ENCODE measurements at places on chromosomes 7 and 10.

DNA sequence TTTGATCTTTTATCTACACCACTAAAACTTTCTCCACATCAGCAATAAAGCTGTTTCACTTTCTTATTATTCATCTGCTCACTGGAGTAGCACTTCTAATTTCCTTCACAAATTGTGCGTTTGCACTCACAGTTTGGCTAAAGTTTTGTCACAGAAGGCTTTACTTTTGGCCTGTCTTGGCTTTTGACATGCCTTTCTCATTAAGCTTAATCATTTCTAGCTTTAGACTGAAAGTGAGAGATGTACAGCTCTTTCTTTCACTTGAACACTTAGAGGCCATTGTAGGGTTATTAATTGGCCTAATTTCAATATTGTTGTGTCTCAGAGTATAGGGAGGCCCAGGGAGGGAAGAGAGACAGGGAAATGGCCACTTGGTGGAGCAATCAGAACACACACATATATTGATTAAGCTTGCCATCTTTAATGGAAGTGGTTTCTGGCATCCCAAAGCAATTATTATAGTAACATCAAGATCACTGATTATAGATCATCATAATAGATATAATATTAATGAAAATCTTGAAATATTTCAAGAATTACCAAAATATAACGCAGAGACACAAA lies 512.5 kb downstream of the ETV1 start:
- DNase-seq = no peak

DNA sequence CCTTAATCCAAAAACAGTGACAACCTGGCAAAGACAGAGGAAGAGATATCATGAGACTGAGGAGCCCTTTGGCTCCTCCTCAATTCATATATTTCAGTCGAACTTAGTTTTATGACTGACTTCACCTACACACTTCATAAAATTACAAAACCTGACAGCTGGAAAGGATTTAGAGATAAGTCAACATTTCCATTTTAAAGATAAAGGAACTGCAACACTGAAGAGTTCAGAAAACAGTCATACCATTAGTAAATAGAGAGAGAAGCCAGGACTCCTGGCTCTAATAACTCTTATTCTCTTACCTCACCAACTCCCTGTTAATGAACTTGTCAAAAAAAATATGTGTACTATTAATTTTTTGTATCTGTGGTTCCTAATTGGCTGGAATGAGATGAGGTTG lies 141.0 kb upstream of the COL1A2 start:
- DNase-seq = no peak

DNA sequence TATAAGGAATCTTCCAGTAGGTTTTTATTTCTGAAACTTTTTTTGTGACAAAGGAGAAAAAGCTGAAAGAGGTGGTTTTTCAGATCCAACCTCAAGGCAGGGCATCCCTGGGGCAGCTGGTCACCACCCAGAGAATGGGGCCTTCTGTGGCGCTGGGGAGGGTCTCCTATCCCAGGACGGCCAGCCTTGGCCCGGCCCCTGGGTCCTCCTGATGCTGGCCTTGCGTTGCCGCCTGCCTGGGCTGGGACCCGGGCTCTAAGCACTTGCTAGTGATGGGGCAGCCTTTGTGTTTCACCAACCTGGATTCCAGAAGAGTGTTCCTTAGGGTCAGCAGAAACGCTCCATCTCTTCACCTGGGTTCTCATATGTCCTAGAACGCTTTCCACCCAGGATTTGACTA lies 16.3 kb downstream of the SHH start:
- no peak for DNase-seq

- DNase-seq = no peak
Measured at GRCh38 chr10:107692072-107692471, 527.6 kb upstream of the SORCS1 start.

DNA sequence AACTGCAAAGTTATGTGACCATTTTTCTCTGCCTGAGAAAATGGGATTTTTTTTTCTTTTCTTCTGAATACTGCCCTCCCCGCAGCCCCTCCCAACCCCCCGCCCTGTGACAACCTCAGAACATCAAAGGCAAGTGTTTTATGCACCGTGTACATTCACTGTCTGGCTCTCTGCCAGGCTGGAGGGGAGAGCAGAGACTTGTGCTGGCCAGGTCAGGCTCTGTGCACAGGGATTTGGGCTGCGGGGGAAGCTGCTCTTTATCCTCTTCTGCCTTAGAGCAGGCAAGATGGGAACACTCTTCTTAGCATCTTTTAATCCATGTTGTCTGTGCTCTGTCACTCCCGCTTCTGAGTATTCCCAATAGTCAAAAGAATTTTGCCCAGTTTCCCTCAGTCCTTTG lies 195.1 kb downstream of the CCSER2 start:
- no peak for DNase-seq

- no peak for DNase-seq
Measured at GRCh38 chr7:46071601-46072000, 150.5 kb upstream of the IGFBP3 start.

GRCh38 chr10:107619139-107619538 lies 454.6 kb upstream of the SORCS1 start:
- DNase-seq = no peak

GRCh38 chr10:64011912-64012714 lies 490.9 kb downstream of the REEP3 start:
- no peak for DNase-seq

DNA sequence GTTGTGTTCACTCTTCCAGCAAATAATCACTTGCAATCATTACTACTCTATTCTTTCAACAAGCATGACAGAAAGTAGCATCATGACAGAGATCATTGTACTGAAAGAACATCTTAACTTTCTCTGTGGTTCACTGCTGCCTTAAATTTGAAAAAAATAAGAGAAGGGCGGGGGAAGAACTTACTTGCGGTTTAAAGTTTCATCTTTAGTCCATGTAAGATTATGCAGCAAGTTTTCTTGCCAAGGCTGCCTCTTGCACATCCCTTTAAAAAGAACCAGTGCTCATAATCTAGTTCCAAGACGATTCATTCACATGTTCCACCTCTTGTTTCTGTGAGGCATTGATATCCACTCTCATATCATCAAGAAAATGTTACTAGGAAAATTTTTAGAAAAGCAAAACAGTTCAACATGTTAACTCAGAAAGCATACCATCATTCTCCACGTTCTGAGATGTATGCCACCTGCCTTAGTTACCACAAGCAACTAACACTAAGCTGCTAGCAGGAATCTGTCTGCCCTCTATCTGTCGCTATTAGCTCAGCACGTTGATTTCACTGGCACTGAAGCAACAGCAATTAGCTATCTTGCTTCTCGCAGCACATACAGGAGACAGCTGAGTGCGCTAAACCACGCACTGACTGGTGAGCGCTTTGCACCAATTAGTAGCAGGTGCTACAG lies at the start of gene PCDH15:
Gene PCDH15 (minus strand): TSS at position 491 of the 681 bp plus-strand sequence. CDS start 136,969 bp downstream, outside the sequence.
- DNase-seq = no peak

DNA sequence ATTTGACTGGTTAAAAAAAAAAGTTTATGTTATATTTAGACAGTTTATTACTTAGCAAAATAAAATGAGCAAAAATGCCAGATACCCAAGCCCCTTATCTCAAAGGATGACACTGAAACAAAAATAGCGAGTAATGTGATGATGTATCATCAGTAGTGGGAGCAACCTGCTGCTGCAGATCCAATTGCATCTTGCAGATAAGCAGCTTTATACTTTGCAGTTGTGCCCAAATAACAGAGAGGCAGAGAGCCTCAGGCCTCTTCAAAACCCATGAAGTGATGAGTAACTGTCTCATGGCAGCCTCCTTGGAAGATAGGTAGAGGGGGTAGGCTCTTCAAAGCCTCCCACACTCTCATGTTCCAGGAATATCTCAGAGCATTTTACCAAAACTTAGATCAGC lies 468.2 kb upstream of the LRRTM3 start:
- DNase-seq = no peak

DNA sequence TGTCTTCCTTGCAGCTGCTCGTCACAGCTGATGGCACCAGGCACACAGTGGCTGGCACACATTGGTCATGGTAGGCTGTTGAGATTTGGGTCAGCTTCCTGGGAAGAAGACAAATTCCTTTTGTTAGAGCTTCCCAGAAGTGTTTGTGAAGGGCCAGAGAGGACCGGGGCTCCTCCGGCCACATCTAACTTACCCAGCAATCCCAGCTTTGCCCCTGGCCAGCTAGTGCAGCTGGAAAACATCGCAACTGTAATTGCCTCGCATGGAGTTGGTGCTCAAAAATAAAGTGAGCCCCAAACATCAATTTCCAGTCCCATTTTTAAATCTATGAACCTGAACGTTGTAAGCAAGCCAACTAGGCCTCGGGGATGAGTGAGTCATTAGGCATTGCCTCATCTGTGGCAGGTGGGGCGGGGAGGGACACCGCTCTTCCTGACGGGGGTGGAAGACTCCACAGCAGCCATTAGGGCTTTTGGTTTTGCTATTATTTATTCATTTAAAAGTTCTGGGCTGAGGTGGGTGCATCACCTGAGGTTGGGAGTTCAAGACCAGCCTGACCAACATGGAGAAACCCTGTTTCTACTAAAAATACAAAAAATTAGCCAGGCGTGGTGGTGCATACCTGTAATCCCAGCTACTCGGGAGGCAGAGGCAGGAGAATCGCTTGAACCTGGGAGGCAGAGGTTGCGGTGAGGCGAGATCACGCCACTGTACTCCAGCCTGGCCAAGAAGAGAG lies 12.4 kb downstream of the CPA5 start:
- peak; percentile 78 for DNase-seq

DNA sequence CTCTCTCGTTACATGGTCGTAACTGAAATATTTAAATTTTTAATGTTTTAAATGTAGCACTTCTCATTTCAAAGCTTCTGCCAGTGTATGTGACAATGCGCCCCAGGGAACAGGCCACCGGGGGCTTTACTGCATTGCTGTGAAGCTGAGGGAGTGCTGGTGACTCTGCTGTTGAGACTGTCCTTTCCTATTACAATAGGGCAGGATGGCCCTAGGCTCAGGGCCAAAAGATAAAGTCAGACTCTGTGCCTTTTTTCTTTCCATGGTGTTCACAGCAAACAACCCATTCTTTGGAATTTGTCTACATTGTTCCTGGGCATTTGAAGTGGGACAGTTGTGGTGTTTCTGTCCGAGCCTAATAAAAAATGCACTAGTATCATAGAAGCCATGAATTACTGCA lies 107.3 kb downstream of the GALNT11 start:
- DNase-seq = no peak

- no peak for DNase-seq
Measured at GRCh38 chr10:70846795-70847194, 31.0 kb downstream of the SGPL1 start.

DNA sequence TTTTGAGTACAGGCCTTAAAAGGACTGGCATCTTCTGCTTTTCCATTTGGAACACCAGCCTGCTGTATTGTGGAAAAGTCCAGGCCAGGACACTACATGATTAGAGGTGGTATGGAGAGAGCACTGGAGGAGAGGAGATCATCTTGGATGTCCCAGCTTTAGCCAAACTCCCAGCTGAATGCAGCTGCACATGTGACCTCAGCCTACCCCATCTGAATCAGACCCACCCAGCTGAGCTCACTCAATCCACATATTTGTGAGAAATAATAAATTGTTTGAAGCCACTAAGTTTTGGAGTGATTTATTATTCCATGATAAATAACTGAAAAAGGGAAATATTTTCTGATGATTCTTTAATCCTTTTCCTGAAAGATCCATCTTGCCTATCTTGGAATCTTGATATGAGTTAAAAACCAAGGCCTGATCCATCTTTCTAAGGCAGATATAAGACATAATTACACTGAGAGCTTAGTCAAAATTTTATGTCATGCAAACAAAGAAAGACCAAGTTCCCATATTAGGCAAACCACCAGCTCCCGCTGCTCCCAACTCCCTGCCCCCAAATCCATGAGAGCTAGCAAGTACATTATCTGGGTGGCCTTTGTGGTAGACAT lies 55.1 kb upstream of the TRIL start:
- DNase-seq = no peak

DNA sequence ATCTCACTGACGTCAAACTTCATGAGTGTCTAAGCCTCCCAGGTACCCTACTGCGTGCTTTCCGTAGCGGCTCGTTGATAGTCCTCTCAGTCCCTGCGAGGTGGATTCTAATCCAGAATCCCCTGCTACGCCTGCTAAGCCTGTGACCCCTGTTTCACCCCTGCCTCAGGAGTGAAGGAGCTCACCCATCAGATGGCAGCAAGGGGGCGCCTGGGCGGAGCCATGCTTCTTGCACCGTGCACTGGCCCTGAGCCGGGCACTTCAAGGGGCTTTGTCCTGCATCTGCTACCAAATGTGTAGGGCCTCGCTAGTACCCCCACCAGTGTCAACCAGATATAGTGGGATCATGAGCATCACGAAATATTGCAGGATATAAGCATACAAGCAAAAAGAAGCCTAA lies 918 bp upstream of the STRA8 start:
- DNase-seq = no peak

- no peak for DNase-seq
Measured at GRCh38 chr7:127177156-127177555, 75.6 kb downstream of the GRM8 start.

DNA sequence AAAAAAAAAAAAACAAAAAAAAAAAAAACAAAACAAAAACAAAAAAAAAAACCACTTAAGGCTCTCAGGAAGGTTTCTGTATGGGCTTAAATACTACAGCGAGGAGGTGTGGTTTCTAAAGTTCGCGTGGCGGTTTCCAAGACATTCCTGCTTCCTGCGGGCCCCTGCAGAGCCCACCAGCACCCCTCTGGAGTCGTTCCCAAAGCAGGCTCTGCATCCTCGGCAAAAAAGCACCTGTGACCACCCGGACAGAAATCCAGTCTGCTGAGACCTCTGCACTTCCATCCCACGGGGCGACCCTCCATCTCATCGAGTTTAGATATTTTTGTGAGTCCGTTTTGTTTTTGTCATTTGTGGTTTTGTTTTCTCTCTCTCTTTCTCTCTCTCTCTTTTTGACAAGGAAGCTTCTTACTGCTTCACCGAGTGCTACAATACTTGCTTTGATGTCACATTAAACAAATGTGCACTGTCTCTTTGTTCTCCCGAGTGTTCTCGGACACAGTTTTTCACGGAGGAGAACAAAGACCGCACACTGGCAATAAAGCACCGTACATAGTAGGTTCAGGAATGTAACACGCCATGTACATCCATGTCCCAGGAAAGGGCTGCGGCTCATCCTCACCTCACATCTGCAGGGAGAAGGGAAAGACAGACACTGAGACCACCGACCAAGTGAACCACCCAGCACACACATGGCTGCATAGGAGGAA lies 21.5 kb downstream of the PDGFA start:
- no peak for DNase-seq

DNA sequence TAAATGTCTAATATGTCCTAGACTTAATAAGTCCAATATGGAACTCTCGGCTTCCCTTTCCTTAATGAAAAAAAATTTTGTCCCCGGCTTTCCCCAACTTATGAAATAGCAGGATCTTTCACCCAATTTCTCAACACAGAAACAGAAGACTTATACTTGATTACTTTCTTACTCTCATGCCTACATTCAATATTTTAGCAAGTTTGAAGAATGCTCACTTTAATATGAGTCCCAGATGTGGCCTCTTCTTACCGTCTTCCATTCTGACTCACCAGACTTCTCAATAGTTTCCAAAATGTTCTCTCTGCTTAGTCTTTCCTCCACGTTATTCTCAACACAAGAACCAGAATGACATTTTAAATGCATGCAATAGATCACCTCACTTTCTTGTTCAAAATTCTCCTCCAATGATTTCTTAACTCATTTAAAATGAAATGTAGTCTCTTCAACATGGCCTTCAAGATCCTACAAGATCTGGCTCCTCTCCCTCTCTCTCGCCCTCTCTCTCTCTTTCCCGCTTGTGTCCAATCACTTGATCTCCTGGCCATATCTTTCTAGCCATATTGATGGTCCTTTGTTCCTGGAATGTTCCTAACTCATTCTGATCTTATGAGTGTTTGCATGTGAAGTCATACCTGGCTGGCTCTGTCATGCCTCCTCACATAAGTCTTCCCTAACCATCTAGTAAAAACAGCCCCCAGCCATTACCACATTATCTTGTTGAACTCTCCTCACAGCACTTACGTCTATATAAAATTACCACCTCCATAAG lies 119.7 kb upstream of the FAM3C start:
- no peak for DNase-seq
